NCI-H69 (cell line): ENCODE measurements at places on chromosomes 16 and 17.
A peak's percentile ranks its signal among the peaks of the same experiment; 100 is the strongest.

GRCh38 chr17:37475731-37476420, 13.8 kb upstream of the DUSP14 start:
- DNase-seq: no peak

DNA sequence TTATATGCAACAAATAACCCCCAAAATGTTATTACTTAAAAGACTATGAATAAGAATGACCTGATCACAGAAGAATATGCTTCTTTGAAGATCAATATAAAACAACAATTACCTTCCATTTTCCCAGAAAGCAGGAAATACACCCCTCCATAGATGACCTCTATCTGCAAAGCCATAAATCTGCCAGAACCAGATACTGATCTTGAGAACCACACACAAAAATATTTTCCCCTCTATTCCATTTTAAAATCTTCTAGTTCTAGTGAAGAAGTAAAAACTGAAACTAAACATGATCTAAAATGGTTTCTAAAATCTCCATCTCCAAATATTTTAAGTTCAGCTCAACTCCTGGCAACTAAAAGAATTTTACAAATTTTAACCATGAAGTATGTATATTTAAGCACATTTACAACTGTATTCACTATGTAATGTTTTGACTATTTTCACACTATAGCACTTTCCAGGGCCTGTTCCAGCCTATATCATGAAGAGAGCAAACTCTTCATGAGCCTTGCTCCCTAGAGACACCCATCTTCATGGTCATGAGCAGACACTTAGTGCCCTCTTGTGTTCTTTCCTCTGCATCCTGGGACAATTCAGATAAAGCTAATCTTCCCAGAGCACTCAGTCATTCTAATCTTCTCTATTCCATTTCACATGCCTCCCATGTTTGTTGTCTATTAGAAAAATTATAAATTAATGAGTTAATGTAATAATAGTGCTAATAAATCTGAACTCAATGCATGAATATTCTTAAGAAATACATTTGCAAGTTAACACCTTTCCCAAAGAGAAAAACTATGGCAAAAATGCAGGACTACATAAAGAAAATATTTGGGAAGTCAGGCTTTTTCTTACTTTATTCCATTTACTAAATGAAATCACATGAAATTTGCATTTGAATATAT, 87.0 kb downstream of the HELZ start:
- peak; percentile 91 for DNase-seq

GRCh38 chr16:78331731-78332130, 232.3 kb downstream of the WWOX start:
- no peak for DNase-seq

- no peak for DNase-seq
Measured at GRCh38 chr16:69166946-69167930, 19.7 kb upstream of the SNTB2 start.

DNA sequence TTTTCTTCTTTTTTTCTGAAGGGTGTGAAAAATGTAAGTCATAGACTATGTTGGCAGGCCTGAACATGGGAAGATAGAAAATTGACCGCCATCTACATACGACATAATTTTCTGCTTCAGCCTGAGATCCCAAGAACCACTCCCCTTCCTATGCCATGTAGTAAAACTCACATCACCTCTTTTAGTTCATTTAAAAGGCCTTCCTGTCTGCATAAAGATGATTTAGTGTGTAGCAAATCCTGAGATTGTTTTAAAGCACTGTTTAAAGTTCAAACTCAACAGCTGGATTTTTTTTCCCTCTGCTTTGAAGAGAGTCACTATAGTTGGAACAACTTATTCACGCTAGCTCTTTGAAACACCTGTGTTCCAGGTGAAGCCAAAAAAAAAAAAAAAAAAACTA, 101.5 kb downstream of the NLK start:
- no peak for DNase-seq

DNA sequence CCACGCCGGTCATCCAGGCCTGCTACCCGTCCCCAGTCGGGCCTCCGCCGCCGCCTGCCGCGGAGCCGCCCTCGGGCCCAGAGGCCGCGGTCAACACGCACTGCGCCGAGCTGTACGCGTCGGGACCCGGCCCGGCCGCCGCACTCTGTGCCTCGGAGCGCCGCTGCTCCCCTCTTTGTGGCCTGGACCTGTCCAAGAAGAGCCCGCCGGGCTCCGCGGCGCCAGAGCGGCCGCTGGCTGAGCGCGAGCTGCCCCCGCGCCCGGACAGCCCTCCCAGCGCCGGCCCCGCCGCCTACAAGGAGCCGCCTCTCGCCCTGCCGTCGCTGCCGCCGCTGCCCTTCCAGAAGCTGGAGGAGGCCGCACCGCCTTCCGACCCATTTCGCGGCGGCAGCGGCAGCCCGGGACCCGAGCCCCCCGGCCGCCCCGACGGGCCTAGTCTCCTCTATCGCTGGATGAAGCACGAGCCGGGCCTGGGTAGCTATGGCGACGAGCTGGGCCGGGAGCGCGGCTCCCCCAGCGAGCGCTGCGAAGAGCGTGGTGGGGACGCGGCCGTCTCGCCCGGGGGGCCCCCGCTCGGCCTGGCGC, 2.4 kb downstream of the HIC1 start:
- DNase-seq: no peak
